ENCODE measurements at places on chromosomes 7 and 10.

DNA sequence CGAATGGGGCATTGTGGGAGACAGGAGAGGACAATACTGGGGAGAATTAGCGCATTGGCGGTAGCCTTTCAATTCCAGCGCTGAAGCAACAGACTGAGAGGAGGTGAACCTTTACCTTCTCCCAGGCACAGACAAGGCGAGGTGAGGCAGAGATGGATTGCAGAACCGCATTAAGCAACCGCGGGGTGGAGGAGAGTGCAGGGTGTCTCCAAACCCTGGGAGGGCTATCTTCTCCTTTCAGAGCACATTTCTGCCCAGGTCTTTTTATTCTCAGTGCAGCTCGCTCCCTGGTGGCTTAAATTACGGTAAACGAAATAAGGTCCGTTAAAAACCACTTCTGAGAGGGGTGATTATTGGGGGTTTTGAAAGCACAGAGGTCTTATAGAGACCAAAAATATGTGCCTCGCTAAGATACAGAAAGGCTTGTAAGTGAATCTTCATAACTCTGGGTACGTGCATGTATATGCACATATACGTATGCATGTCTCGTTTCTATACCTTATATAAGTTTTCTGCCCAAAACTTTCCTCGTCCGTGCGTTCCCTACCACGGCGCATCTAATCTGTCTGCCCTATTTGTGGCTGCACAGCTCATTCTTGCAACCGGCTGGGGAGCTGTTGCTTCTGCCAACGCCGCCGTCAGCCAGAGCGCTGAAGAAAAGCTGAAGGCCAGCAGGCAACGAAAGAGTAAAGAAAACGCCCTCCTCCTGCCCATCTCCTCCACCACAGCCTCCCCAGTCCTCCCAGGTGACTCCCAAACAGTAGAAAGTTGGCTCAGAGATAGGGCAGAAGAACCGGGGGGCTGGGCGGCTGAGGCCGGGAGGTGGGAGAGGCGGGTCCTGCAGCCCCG is 895 bp upstream of the ZNF804B start:
- no peak for DNase-seq

DNA sequence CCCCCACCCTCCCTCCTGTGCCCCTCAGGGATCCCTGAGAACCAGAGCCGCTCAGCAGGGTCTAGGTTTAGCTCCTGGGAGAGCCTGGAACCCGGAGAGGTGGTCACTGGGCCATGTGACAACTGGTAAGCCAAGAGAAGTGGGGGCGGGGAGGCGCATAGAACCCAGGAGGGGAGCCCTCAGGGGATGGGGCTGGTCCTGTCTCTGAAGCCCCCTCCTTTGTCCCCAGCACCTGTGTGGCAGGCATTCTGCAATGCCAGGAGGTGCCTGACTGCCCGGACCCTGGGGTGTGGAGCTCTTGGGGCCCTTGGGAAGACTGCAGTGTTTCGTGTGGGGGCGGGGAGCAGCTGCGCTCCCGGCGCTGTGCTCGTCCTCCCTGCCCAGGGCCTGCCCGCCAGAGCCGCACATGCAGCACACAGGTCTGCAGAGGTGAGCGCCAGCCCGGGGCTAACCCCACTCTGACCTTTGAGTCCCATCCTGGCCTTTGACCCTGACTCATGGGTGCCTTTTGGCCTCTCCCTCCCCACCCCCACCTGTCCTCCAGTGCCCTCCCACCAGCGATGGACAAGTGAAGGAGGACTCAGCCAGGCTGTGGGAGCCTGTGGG is 22.4 kb upstream of the ZNF862 start:
- DNase-seq = no peak

DNA sequence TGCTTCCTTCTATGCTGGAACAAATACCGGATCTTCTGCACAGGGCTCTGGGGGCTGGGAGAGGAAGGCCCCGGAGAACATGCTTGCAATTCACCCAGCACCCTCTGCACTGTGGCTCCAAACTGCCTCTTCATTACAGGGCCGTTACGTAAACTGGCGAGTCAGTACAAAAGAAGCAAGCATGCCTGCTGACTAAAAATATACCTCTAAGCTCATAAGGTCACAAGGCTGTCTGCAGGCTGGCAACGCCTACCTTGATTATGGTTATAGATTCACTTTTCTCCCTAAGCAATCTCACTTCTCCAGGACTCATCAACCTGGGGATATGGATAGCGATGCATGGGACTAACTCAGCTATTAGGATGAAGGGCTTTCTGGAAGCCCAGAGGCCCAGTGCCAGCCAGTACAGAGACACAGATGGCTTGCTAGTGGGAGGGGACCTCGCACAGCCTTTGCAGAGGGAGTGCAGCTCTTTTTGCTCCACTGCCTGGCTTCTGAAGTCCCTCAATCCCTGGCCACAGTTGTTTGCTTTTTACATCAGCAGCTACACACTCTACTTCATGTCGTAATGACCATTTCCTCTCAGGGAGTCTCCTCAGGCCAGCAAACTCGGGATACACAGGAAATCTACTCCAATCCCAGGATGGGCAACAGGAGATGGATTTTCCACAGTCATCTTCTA is 96.1 kb downstream of the SH3PXD2A start:
- no peak for DNase-seq

GRCh38 chr7:31646942-31647341 is 40.1 kb upstream of the PPP1R17 start:
- DNase-seq = no peak

- DNase-seq = no peak
Measured at GRCh38 chr7:2112261-2113198, 120.2 kb downstream of the MAD1L1 start.

DNA sequence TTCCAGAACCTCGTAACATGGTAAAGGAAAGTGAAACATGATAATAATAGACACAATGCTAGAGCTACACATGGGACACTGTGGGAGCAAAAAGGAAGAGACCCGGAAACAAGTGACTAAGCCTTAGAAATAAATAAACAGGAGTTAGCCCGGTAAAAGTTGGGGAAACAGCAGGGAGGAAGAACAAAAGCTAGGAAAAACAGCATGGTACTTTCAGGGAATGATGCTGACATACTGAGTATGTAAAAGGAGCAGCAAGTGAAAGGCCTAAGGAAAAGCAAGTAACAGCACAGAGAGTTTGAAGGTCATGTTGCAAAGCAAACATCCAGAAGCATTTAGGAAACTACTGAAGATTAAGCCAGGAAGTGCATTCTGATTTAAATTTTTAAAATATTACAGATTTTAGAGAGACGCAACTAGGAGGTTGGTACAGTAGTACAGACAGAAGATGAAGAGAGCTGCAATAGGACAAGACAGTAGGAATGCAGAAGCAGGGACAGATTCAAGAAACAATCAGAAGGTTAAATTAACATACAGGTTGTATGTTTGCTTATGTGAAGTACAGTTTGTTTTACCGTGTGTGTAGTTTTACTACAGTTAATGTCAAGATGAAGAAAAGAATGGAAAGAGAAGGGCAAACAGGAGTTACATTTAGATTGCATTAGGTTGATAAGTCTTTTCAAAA is 63.7 kb downstream of the ARHGAP12 start:
- DNase-seq = no peak

- DNase-seq = no peak
Measured at GRCh38 chr10:61635471-61635870, 27.3 kb upstream of the CABCOCO1 start.

GRCh38 chr7:110762546-110763225 is 328.2 kb upstream of the LRRN3 start:
- DNase-seq = no peak

DNA sequence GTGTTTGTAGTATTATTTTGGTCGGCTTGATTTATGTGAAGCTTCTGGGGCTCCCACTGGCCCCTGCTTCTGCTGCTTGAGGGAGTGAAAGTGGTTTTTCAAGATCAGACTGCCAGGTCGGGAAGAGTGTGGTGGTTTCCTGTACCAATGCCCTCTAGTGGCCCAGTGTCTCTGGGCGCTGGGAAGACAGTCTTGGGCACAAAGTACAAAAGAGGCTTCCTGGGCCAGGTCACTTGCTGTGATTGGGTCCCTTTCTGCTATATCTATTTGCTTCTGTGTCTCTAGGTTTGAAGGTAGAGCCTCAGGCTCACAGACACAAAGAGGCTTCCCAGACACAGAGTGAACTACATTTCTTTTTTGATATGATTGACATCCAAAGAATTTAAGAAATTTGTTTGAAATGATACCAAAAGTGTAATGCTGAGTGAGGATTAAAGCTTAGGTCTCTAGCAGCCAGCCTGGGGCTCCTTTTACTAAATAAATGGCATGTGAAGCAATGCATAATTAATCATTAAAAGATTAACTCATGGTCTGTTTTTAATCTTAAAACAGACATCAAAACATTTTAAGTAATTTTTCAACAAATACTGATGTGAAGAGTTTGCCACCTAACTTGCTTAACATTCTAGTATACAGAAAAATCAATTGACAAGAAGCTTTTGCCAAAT is 36.3 kb downstream of the ABCB1 start:
- DNase-seq = peak; percentile 2

GRCh38 chr10:62023329-62023728 is 121.8 kb downstream of the ARID5B start:
- DNase-seq = no peak

DNA sequence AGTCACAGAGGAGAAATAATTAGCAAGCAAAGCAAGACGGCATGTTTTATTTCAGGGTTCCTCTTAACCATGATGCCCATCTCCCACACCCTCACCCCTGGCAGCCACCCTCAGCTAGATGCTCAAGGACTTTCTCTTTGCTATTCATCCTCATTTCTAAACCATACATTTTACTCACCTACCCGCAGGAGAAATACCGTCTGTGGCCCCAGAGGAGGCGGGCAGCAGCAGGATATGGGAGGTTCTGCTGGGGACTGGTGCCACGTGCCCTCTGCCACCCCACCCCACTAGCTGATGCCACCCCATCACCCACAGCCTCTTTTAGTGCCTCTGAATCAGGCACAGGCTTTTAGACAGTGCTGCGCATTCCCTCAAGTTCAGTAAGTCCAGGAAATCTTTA is 168.7 kb upstream of the ITGB1 start:
- DNase-seq = peak; percentile 22

DNA sequence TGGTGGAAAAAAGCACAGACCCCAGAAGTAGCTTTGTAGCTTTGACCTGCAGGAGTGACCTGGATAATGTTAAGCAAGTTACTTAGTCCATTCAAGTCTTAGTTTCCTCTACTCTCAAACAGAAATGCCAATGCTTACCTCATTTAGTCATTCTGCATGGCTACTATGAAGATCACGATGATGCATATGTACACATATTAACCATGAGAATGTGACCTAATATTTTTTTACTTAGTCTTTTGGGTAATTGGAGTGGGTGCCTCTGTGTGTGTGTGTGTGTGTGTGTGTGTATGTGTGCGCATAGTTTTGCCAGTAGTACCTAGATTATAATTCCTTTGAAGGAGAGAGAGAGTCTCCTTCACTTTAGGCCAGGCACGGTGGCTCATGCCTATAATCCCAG is 95.8 kb downstream of the NRP1 start:
- no peak for DNase-seq

GRCh38 chr10:19778996-19779395 is 37.2 kb upstream of the PLXDC2 start:
- no peak for DNase-seq

DNA sequence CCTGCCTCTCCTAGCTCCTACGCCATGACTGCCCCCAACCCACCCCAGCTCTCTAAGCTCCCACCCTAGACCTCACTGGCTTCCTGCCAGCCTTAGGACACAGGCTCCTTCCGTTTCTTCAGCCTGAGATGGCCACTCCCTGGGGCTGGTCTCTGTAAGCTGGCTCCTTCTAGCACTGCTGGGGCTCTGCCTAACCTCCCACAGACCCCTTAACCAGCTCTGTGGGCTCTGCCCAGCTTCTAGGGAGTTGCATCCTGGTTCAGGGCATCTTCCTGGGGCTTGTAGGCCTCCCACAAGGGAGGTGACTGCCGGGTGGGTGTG is 478.6 kb upstream of the KLF6 start:
- DNase-seq = no peak

- DNase-seq = no peak
Measured at GRCh38 chr10:68574051-68574450, 13.9 kb downstream of the TET1 start.

GRCh38 chr7:158766570-158767281 is 62.1 kb upstream of the NCAPG2 start:
- DNase-seq = no peak

GRCh38 chr7:101733713-101734475 is 83.5 kb upstream of the CUX1 start:
- DNase-seq = no peak

All from CD4-positive, alpha-beta T cell treated with Interferon gamma for 1 hour (primary cell).